ENCODE measurements at places on chromosomes 11 and 22. TPM values are rescaled to one million over a fixed set of nuclear protein-coding genes. Genes with fewer than 3 reads are reported as not detected.

GRCh38 chr22:39985383-39986035 lies 9.2 kb upstream of the FAM83F start:
- no peaks in the 10 kb centered on the region for H3K4me1 ChIP-seq
- H3K4me3 ChIP-seq, result no peak overlapping the region
- no peak for DNase-seq
- no peaks in the 10 kb centered on the region for H3K36me3 ChIP-seq
- peaks cover 68% of the 10 kb centered on the region for H3K27me3 ChIP-seq

DNA sequence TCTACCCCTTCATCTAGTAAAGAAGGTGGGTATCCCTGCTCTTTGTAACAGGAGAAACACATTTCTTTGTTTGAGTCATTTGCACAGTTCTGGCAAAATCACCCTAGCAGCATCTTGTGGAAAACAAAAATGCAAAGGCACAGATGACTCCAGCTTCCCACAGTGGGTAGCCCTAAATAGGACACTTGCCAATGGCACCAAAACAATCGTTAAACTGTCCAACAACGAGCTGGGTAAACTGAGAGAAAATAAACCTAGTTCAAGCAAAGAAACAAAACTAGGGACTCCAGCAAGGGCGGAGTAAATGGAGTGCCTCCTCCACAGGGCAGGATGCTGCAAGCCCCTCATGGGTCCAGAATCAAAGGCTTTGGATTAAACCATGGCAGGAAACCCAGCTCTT lies 239.5 kb downstream of the NTM start:
- H3K4me1 ChIP-seq, result no peaks in the 10 kb centered on the region
- H3K4me3 ChIP-seq, result no peak overlapping the region
- peaks cover 59% of the 10 kb centered on the region for H3K27me3 ChIP-seq
- H3K36me3 ChIP-seq, result no peaks in the 10 kb centered on the region

DNA sequence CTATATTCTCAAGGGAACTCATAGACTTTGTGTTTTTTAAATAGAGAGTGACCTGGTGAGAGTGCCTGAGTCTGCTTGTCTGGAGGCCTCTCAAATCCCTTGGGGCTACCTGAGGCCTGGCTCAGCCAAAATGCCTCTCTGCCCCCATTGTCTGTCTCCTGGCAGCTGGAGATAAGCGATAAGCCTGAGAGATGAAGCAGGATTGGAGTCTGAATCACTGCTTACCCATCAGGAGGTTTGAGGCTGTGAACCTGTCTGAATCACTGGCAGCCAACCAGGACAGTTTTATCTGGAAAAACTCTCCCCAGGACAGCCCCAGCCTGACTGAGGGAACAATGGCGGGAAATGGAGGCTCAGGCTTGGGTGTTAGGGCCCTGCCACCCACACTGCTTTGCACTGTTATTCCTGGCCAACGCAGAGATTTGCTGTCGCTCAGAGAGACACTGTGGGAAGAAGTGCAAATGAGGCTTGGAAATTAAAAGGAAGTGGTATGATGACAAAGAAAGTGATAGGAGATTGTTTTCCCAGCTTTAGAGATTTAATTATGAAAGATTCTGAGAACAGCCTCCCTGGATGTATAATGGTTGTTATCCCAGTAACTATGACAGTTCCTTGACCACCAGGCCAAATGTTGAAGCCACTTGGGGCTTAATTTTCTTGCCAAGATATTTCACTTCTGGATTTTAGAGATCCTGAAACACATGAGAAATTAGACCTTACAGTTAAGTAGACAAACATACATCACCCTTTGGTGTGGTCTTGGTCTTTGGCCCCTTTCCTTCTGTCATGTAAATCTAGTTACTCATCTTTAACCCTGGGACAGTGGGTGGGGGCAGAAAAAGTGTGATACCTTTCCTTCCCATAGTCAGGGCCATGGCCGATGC lies 102.1 kb downstream of the RASSF10 start:
- peaks cover 36% of the 10 kb centered on the region for H3K4me1 ChIP-seq
- no peaks in the 10 kb centered on the region for H3K27me3 ChIP-seq
- H3K27ac ChIP-seq, result peak overlapping the region; percentile 55
- H3K36me3 ChIP-seq, result no peaks in the 10 kb centered on the region

GRCh38 chr11:122123263-122123929 lies 7.4 kb upstream of the BLID start:
- no peaks in the 10 kb centered on the region for H3K4me1 ChIP-seq
- H3K36me3 ChIP-seq, result 0 out of 2 replicates have a peak, but pooled peaks cover 16% of the 10 kb centered on the region
- H3K27me3 ChIP-seq, result no peaks in the 10 kb centered on the region
- no peak overlapping the region for H3K27ac ChIP-seq
- H3K4me3 ChIP-seq, result no peak overlapping the region
- DNase-seq, result no peak

Gene ZNF214
- 0.55 TPM for total RNA-seq

Gene C11orf68
- total RNA-seq, result 43.9 TPM

Measured in PC-9 (cell line).